ENCODE measurements at places on chromosomes 3 and 15.

- no peak for DNase-seq
Observed at GRCh38 chr15:88641959-88642452, 3.2 kb downstream of the ISG20 start.

- DNase-seq = no peak
Observed at GRCh38 chr3:105354429-105354828, 12.3 kb upstream of the ALCAM start.

DNA sequence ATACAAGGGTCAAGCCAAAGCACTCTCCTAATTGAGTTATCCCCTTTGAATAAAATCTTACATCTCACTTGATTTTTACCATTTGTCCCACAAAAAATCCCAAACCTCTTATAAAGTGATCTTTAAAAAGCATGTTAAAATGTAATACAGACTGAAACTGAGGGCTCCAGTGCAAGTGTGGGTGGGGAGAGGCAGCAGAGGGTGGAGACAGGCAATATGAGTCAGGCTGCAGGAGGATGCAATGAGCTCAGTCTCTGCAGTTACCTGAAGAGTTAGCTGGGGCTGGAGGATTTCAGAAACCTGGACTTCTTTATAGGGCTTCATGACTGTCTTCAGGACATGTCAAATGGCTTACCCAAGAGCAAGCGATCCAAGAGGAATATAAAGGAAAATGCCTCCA lies 14.2 kb upstream of the COLQ start:
- DNase-seq = peak; percentile 61

DNA sequence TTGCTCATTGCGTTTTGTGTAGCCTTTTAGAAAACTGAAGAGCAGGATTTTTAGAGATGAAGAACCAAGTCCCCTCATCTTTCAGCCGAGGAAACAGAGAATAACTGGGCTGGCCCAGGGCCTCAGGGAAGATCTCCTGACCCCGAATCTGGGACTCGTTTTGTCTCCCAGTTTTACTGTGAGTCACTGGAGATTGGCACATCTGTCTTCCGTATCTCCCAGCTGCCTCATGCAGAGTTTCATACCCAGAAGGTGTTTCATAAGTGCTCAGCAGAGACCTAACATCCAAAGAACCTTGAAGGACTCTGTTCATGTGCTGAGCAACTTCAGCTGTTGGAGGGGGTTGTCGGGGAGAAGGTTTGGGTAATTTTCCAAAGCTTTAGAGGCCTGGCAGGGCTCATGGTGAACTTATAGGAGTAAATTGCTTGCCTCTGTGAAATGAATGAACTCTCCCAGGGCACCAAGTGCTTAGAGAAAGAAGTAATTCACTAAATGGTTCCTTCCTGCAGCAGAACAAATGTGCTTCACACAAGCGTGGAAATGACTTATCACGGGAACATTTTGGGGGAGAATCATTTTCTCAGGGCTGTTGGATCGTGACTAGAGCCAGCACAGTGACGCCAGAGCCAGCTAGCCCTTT lies 121.4 kb downstream of the FAM43A start:
- DNase-seq = no peak

GRCh38 chr3:46902188-46902631 lies 24.7 kb downstream of the PTH1R start:
- no peak for DNase-seq

DNA sequence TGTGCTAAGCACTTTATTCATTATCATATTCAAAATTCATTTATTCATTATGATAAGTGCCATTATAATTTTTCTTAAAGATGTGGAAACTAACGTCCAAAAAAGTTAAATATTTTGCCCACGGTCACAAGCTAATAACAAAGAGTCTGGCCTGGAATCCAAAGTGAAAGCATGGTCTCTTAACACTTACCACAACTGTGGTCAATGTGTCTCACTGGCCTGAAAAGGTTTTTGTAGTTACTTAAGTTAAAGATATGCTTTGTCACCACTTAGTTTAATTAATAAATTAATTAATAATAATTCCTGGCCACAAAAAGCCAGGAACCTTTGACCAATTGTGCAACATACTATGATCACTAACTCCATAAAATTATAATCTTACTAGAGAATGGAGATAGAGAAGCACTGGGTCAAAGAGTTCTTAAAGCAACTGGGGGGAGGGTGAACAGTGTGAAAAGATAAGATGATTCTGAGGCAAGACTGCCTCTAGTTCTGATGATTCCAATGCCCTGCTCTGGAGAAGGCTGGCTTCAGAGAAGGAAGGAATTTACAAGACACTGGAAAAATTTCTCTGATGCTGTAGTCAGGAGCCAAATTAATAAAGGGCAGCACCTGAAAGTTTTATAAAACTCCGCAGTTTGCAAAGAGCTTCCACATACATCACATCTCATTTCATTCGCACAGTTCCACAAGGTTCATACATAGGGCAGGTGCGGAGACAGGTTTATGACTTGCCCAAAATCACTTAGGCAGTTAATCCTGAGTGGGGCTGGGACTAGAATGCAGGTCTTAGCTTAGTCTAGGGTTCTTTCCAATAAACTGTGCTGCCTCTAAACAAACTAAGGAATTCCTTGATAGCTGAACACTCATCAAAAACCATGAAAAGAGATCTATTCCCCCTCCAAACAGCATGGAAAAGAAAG lies 32.5 kb downstream of the NPTN start:
- no peak for DNase-seq

- no peak for DNase-seq
Observed at GRCh38 chr3:39150148-39150802, 3.1 kb downstream of the CSRNP1 start.

DNA sequence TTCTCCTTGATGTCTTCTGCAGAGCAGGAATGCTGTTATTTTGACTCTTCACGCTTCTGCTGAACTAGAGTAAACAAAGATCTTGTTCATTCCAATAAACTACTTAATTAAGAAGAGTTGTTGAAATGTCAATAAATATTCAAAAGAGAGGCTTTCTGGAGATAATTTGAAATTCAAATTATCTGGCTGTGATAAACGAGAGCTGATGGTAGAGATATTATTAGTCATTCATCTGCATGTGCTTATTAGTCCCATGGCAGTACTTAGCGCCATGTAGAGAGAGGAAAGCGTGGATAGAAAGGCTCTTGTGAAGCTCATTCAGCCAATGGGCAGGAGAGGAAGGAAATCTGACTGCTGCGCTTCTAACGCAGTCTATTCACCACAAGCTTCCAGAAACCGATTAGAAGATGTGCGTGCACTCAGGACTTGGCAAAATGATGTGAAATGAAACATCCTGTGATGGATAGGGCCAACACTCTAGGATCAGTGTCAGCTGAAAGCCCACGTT lies 251.1 kb downstream of the GABRB3 start:
- DNase-seq = no peak

DNA sequence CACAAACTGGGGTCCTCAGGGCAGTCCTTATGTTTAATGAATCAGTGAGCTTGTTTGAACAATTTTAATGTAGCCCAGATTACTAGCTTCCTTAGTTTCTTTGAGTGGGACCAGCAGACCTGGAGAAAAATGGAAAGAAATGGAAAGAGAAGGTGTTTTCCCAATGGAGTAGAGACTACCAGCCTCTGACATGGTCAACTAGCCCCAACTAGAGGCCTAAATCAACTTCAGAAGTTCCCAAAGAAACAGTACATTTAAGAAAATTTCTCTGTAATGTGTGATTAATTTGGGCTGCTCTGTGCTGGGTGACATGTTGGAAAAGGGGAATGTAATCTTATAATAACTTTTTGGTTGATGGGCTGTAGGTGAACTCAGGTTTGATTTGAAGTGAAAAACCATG lies 310.9 kb downstream of the MFSD1 start:
- no peak for DNase-seq

GRCh38 chr3:195441476-195441991 lies 1.3 kb downstream of the ACAP2 start:
- no peak for DNase-seq

- no peak for DNase-seq
Observed at GRCh38 chr3:194321693-194322640, 29.2 kb downstream of the CPN2 start.

DNA sequence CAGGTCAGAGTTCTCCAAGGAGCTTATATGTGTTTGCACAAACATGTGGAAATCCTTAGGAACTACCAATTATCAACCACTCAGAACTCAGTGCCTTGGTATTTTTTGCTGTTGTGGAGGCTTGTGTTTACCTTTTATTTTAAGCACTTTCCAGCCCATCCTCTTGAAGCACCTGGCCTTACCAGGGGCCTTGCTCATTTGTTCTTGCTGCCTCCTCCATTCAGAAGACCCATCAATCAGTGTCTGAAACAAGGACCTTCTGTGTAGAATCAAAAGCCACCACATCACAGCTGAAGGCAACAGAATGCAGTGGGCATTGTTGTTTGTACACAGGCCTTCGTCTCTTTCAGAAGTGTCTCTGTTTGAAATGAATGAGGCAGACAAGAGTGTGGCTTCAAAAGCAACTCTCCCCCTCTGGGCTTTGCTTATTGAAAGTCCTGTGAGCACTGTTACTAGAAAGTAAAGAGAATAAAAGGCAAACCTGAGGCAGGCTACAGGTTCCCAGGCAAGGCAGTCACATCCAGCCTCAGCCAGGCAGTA lies 24.5 kb upstream of the LIPC start:
- no peak for DNase-seq

All from stimulated activated CD4-positive, alpha-beta T cell treated with anti-CD3 and anti-CD28 coated beads, Interleukin-4, amount 100 ng/mL, for 4 hours (primary cell).